Sigmoid colon (tissue), 7 donors: ENCODE measurements at places on chromosomes 12 and 14. TPM values are rescaled to one million over a fixed set of nuclear protein-coding genes. Genes with fewer than 3 reads are reported as not detected.

SLC22A17 gene
- 38.8 TPM for total RNA-seq

DNA sequence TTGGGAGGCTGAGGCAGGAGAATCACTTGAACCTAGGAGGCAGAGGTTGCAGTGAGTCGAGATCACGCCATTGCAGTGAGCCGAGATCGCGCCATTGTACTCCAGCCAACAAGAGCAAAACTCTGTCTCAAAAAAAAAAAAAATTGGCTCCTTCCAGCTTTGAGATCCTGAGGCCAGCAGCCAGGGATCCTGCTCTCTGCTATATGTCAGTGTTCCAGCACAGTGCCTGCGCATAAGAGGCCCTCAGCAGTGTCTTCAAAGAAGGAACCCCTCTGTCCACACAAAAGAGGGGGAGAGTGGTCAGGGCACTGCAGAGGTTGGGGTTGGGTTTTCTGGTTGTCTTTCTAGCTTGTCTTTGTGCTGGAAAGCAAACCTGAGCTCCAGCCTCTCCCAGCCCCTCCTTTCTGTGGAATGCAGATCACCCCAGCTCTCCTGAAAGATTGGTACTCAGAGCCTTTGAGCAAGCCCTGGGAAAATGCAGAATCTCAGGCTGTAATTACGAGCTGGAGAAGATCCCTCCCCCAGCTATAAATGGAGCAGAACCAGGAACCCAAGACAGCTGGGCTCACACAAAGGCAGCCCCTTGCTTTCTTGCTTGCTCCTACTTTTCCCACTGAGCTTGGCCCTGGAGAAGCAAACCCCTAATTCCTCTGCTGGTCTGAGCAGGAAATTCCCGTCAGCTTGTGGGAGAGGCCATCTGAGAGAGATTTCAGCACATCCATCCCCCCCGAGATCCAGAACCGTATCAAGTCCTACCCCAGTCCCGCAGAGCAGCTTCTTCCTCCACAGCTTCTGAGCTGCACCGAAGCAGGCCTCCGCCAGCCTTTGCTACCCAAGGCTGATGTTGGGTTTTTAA is 205.7 kb downstream of the ZFP36L1 start:
- DNase-seq = peak; percentile 93
- H3K27ac ChIP-seq = peak overlapping the region; percentile 90
- no peaks in the 10 kb centered on the region for H3K36me3 ChIP-seq

SFSWAP gene
- 27.8 TPM for total RNA-seq

DNA sequence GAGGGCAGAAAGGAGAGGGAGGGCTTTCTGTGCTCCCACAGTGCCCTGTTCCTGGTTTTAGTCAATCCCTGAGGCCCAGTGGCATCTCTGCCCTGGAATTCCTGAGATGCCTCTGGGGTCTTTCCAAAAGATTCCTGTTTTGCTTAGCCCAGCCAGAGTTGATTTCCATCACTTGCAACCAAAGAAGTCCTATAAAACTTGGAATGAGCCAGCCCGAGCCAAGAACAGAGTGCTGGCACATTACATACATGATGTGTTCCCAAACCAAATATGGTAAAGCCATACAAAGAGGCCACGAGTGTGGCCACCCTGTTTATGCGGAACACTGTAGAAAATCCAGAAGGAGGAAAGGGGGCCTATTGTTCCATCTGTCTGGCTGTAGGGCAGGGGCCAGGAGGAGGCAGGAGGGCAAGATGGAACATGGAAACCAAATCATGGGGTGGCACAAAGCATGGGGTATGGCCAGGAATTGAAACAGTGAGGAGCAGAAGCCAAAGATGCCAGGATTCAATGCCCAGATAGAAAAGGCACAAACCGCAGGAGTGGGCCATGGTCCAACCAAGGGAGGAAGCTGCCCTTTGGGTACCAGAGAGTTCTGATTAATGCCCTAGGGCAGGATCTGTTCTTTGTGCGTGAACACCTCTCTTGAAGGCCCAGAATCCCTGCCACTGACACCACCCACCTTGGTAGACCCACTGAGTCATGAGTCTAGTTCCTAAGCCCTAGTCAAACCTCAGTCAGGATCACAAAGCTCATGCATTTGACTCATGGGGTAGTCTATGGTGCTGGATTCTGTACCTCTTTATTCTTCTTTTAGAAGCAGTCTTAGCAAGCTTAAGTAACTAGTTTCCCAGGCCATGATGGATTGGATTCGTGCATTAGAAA is 75.2 kb downstream of the LRRC74A start:
- peak overlapping the region; percentile 73 for H3K27ac ChIP-seq
- no peak overlapping the region for H3K4me3 ChIP-seq
- H3K27me3 ChIP-seq = no peaks in the 10 kb centered on the region
- H3K36me3 ChIP-seq = no peaks in the 10 kb centered on the region

DNA sequence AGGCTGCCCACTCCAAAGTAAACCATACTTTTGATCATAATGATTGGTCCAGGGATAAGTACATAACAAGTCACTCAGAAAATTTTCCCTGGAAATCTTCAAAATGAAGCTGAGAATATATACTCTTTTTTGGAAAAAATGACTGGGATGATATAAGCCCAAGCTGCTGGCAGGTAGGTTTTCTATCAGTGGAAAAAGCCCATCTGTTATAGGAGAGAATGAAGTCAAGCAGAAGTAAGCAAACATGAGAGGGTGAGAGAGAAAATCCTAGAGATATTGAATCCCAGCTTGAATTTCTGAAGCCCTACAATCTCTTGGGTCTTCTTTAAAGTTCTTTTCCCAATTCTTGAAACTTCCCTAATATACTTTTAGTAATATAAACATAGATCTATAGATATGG is 37.3 kb upstream of the ZDHHC17 start:
- H3K36me3 ChIP-seq = no peaks in the 10 kb centered on the region
- H3K27ac ChIP-seq = no peak overlapping the region
- DNase-seq = no peak
- H3K4me3 ChIP-seq = no peak overlapping the region
- no peaks in the 10 kb centered on the region for H3K27me3 ChIP-seq

SYNE2 gene
- 70.6 TPM for total RNA-seq

GRCh38 chr14:22870811-22871223 is 723 bp upstream of the LRP10 start:
- H3K4me1 ChIP-seq = no peaks in the 10 kb centered on the region
- DNase-seq = no peak
- H3K36me3 ChIP-seq = peaks cover 15% of the 10 kb centered on the region
- peak overlapping the region; percentile 99 for H3K27ac ChIP-seq

DNA sequence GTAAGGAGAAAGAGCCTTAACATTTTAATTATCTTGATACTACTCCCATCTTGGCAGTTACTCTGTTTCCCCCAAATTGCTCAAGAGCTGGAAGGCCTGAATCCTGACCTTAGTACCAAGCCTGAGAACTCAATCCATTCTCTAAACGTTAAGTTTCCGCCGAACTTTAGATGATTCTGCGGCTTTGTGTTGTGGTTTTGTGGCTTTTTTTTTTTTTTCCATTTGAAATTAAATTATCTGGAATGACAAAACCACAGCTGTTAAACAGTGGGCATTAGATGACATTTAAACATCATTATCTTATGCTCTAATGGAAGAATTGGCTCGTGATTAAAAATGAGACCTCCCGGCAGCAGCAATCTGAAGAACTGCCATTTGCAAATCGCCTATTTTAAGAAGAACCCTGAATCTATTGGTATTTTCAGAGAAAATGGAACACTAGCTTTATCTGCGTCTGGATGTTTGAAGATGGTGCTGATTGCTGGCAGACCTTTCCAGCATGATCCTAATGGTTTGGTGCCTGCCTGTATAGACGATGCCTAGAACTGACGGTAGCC is 38.4 kb downstream of the TMEM132C start:
- H3K4me1 ChIP-seq = no peaks in the 10 kb centered on the region
- no peak for DNase-seq
- H3K4me3 ChIP-seq = no peak overlapping the region

GRCh38 chr14:51677266-51677665 is 25.6 kb downstream of the FRMD6 start:
- H3K4me3 ChIP-seq = no peak overlapping the region
- no peak overlapping the region for H3K27ac ChIP-seq
- H3K36me3 ChIP-seq = no peaks in the 10 kb centered on the region
- no peaks in the 10 kb centered on the region for H3K4me1 ChIP-seq
- no peak for DNase-seq
- no peaks in the 10 kb centered on the region for H3K27me3 ChIP-seq

GRCh38 chr14:96987771-96988170 is 190.6 kb downstream of the VRK1 start:
- no peak overlapping the region for H3K27ac ChIP-seq
- no peak for DNase-seq
- no peak overlapping the region for H3K4me3 ChIP-seq
- H3K4me1 ChIP-seq = no peaks in the 10 kb centered on the region

DNA sequence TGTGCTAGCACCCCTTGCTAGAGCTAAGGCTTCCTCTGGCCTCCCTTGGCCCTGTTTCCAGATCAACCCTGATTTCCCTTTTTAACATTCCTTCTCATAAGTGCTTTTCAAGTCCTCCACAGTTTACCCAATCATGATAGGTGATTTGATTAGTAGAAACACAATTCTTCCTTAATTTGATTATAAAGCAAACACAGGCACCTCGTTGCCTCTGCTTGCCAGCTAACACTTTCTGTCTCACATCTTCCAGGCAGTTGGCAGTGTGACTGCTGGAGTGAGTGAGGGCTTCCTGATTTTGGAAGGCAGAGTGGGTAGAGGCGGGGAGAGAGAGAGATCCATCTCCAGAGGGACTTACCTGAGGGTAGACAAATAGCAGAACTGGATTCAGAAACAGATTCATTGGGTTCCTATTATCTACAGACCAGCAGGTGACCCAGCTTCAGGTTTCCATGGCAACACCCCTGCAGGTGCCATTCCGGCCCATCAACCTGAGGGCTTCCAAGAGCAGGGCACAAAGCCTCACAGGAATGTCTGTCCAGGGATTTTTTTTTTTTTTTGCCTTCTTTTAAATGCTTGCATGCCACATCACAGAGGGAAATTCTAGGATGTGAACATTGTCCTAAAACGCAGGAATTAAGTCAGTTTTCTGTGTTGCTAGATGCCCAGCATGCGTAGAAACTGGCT is 77.7 kb downstream of the PLXNC1 start:
- no peak overlapping the region for H3K27ac ChIP-seq
- H3K4me3 ChIP-seq = no peak overlapping the region
- no peaks in the 10 kb centered on the region for H3K4me1 ChIP-seq
- no peaks in the 10 kb centered on the region for H3K36me3 ChIP-seq

CLEC9A gene
- not detected for total RNA-seq

DIO2 gene
- total RNA-seq = 0.41 TPM

KRT73 gene
- total RNA-seq = not detected

PLD4 gene
- total RNA-seq = 0.49 TPM

CLEC1B gene
- total RNA-seq = not detected

GRCh38 chr12:54207539-54208294 is 18.9 kb upstream of the SMUG1 start:
- no peak overlapping the region for H3K27ac ChIP-seq
- H3K4me3 ChIP-seq = no peak overlapping the region
- no peaks in the 10 kb centered on the region for H3K4me1 ChIP-seq

DNA sequence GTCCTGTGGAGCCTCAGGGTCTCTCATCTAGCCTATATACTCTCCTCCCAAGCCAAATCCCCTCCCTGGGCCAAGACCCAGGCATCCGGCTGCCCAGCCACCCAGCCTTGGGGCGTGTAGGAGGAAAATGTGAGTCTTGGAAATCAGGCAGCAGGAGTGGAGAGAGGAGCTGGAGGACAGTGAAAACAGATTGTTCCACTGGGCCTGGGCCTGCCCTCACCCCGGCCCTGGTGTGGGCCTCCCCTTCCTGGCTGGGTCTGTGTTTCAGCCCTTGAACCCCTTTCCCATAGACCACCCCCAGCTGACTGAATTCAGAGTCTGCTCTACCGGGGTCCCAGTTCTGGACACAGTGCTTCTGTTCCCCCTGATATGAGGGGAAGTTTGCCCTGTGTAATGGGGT is 6.7 kb downstream of the ITGA5 start:
- peaks cover 25% of the 10 kb centered on the region for H3K36me3 ChIP-seq
- peak overlapping the region; percentile 100 for H3K4me3 ChIP-seq
- no peaks in the 10 kb centered on the region for H3K27me3 ChIP-seq

LRIG3 gene
- total RNA-seq = 60.5 TPM

TESPA1 gene
- total RNA-seq = 2.9 TPM

VASH1 gene
- 13.0 TPM for total RNA-seq

GRCh38 chr14:68937471-68938270 is 41.4 kb downstream of the ACTN1 start:
- H3K36me3 ChIP-seq = no peaks in the 10 kb centered on the region
- DNase-seq = peak; percentile 95
- H3K27ac ChIP-seq = peak overlapping the region; percentile 100
- H3K4me3 ChIP-seq = peak overlapping the region; percentile 6

TEP1 gene
- 24.3 TPM for total RNA-seq

DNA sequence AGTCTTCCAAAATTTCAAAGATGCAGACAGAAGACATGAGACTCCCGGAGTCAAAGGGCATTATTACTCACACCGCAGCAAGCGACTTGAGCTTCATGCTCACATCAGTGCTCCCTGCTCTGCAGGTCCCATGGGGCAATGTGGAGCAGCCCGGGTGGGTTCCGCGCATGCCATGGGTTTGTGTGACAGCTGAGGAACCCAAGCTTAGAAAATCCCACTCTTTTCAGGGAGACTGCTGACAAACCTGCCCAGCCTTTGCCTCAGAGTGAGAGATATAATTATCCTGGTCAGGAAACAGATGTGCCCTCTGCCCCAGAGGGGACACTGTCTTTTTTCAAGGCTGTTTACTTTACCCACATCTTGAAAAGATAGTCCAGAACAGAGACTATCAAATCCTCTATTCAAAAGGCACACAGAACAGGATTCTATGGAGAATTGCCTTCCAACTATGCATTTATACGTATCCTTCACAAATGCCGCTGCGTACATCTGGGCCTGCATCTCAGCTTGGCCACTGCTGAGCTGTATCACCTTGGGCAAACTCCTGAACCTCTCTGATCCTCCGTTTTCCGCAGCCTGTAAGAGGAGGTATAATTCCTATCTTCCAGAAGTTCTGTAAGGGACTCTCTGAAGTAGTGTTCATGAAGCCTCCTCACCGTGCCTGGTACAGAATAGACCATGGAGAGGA is 16.0 kb downstream of the C14orf132 start:
- H3K4me1 ChIP-seq = peaks cover 28% of the 10 kb centered on the region
- peak overlapping the region; percentile 85 for H3K27ac ChIP-seq
- no peaks in the 10 kb centered on the region for H3K27me3 ChIP-seq
- no peak overlapping the region for H3K4me3 ChIP-seq

TSHR gene
- not detected for total RNA-seq

ZNF268 gene
- total RNA-seq = 20.4 TPM

- no peak overlapping the region for H3K4me3 ChIP-seq
- H3K27me3 ChIP-seq = no peaks in the 10 kb centered on the region
- peak overlapping the region; percentile 78 for H3K27ac ChIP-seq
- no peaks in the 10 kb centered on the region for H3K36me3 ChIP-seq
- no peaks in the 10 kb centered on the region for H3K4me1 ChIP-seq
Observed at GRCh38 chr12:53298164-53298563, 1.3 kb upstream of the MYG1 start.

- no peaks in the 10 kb centered on the region for H3K27me3 ChIP-seq
- H3K27ac ChIP-seq = no peak overlapping the region
- no peak overlapping the region for H3K4me3 ChIP-seq
- DNase-seq = no peak
- H3K36me3 ChIP-seq = no peaks in the 10 kb centered on the region
Observed at GRCh38 chr12:21559855-21560569, 33.9 kb downstream of the SPX start.

DNA sequence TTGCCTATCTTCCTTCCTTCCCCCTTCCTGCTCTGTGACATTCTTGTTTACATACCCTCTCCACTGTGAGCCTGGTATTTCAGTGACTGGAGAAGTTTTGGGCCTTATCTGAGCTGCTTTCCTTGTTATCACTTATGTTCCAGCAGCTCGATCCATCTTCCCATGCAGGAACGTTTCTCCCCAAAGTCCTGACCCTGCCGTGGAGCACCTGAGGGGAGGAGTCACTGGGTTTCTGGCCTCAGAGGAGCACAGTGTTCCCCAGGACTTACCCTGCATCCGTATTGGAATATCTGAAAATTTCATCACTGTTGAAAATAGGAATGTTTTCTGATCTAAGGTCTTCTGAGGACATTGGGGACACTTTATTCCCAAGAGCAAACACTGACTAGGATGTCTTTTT is 141.8 kb downstream of the CACNA1C start:
- H3K4me1 ChIP-seq = peaks cover 59% of the 10 kb centered on the region
- no peaks in the 10 kb centered on the region for H3K36me3 ChIP-seq
- H3K4me3 ChIP-seq = no peak overlapping the region
